ENCODE measurements at places on chromosomes 2 and 18.

- DNase-seq = peak; percentile 8
Measured at GRCh38 chr2:239603411-239604356, 202.9 kb upstream of the HDAC4 start.

DNA sequence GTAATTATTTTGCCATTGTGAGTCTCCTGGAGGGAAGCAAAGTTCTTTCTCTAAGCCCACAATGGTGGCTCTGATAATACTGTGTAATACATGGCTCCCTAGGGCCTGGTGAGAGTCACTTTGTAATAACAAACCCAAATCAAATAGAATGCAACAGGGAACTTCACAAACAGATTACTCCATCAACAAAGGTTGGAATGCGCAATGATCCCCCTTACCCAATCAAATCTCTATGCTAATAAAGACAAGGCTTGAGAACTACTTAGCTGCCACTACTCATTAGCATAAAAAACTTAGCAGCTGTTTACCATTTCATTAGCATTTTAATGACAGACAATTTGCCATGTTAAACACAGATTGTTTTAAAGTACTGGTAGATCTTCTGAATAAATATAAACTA, 285.6 kb upstream of the SESTD1 start:
- DNase-seq = no peak

DNA sequence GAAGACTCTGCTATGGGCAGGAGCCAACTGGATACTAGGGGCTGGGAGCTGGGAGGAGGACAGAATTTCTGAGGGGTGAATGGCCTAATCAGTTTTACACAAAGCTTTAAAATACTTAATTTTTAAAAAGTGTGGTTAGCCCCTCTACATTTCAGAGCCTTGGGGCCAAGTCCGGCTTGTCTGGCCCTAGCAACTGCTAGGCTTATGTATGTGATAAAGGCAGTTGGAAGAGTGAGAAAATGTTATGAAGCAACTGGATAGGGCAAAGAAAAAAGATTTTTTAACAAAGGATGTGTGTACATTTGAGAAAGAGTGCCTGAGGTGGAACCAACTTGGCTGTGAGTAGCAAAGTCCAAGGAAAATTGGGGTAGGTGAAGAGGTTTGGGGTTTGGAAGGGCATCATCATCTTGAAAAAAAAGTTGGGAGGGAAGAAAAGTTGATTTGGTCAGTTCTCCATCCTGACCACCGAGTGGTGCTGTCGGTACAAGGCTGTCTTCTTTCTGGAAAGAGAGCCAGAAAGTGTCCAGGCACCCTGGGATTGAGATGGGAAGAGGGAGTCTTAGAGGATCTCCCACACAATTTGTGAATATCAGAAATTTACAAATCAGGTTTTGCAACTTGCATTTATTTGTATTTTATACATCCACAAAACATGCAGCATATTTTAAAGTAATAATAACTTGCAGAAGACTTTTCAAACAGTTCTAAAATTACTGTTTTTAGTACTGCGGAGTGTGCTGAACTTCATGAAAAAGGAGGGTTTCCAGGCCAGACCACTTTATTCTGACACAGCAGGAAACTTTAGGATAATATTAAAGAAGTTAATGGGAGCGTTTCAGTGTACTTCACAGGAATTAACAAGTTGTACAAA, 10.5 kb upstream of the CDK15 start:
- DNase-seq = no peak

DNA sequence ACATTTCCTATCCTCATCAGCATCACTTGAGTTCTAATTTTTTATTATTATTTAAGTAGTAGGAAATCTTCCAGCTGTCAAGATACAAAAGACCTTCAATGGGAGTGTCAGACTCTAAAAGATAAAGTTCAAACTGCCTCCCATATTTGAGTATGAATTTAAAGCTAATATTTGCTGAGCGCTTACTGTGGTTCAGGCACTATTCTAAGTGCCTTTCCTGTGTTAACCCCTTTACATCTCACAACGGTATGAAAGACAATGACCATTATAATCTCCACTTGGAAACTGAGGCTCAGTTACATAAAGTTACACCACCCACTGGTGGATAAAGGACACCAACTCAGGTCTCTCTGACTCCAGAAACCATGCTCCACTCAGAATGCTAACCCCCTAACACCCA, 39.9 kb downstream of the RAB6C start:
- DNase-seq = no peak

- DNase-seq = no peak
Measured at GRCh38 chr2:40488927-40489677, 37.2 kb upstream of the SLC8A1 start.

- no peak for DNase-seq
Measured at GRCh38 chr2:215812966-215813365, 200.4 kb downstream of the MREG start.
